ENCODE measurements at places on chromosomes 12 and 14. TPM values are rescaled to one million over a fixed set of nuclear protein-coding genes. Genes with fewer than 3 reads are reported as not detected.

The SLC41A2 gene
- 3.8 TPM for total RNA-seq

The OTOGL gene
- total RNA-seq = 0.12 TPM

The HOXC13 gene
- not detected for total RNA-seq

The NUP107 gene
- total RNA-seq = 128 TPM

The KCNH3 gene
- total RNA-seq = 0.16 TPM

The IFT81 gene
- total RNA-seq = 43.5 TPM

The ATXN2 gene
- total RNA-seq = 71.0 TPM

The NR1H4 gene
- total RNA-seq = not detected

The SALL2 gene
- 164 TPM for total RNA-seq

The SLC17A8 gene
- not detected for total RNA-seq

The GPR68 gene
- total RNA-seq = 0.14 TPM

DNA sequence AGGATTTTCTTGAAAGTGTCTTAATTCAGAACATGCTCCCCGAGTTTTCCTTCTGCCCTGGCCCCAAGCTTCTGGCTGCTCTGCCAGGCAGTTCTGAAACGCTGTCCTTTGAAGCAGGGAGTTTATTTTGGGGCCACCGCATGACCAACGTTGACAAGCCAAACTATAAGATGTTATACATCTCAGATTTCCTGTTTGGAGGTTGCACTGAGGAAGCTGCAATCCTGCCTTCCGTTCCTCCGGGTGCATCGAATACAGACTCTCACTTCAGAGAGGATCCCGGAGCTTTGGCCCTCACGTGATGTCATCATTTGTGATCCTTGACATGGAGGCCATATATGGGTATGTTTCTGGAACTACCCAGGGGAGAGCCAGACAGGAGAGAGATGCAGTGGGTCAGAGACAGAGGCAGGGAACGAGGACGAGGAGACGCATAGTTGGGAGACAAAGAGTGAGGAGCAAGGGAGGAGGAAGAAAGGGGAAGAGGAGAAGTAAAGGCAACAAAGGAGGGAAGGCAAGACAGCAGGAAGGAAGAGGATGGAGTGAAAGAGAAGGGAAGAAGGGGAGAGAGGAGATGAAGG lies at the start of gene ASB2:
ASB2 (minus strand) TSS at position 94 of the 581 bp plus-strand sequence. CDS start 12,031 bp downstream, outside the sequence.
- DNase-seq = no peak

DNA sequence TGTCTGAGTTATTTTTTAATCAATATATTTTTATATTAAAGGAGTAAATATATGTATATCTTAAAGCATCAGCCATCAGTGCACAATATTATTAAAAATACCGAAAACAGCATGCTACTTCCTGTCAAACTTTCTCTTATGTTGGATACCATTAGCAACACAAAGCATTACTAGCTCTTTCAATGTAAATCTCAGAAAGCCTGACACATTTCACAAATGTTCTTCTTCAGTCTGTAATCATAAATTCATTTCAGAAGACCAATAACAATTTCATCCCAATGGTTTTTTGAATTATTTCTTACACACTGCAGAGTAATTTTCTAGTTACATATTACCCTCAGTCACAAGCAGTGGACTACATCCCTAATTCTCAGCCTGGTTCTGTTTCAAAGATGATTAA lies 226.9 kb downstream of the LRRK2 start:
- DNase-seq = no peak

- DNase-seq = no peak
Observed at GRCh38 chr14:52918486-52918885, 32.4 kb downstream of the FERMT2 start.

DNA sequence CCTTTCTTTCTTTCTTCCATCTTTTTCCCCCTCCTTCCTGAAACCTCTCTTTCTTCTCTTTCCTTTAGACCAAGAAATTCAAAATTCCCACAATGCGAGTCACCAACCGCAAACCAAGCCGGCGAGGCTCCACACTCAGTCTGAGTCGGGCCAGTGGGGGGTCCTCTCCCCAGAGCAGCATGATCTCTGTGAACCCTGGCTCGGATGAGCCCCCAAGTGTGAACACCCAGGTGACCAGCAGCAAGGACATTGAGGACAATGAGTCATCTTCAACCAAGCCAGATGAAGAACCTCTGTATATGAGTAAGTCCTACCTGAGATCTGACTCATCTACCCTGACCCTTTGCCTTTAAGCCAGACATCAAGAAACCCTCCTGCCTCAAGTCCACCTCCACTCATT lies 88.6 kb upstream of the TMEM233 start:
- DNase-seq = no peak

- DNase-seq = no peak
Observed at GRCh38 chr14:53273671-53274072, 120.5 kb upstream of the DDHD1 start.

DNA sequence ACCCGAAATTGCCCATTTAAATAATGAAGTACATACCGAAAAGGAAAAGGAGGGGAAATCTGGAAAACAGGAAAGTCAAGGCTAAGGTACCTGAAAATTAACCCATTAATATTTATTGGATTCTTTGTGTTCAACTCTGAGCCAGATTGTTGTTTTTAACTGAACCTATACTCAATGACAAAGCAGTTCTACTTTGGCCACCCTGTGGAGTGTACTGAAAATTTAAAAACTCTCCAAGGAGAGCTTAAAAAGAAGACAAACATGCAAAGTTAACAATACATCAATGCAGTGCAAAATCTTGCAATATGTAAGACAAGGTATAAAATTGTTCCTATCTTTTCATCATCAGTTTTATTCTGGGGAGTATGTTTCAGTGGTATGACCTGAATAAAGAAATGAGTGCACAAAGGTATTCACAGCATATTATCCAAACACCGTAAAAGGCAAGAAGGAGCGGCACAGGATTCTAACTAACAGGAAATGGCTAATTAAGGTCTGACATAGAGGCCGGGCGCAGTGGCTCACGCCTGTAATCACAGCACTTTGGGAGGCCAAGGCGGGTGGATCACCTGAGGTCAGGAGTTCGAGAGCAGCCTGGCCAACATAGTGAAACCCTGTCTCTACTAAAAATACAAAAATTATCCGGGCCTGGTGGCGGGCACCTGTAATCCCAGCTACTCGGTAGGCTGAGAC lies 1.7 kb downstream of the USP44 start:
- no peak for DNase-seq

- no peak for DNase-seq
Observed at GRCh38 chr12:82874945-82875344, 188.2 kb downstream of the TMTC2 start.

DNA sequence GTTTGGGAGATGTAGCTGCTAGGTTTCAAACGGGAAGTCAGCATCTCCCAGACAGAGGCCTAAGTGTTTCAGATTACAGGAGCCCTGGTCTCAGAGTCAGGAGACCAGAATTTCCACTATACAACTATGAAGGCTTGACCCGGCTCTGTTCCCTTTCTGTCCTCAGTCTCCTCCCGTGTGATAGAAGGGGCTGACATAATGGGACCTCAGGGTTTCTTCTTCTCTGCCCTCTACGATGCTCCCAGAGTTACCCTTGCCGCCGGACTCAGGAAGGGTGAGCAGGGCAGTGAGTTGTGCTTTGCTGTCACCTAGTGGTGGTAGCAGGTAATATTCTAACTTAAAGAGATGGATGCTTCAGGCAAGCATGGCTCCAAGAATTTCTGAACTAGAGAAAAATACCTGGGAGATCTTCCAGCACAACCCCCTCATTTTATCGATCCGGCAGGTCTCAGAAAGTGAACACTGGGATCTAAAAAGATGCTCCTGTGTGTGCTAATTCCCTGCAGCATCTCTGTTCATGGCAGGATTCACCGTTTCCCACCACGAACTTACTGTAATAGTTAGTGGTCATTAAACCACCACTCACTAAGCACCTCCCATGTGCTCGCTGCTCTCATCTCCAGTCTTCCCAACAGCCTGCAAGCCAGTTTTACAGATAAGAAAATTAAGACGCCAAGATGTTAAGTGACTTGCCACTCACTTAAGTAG lies 84.4 kb downstream of the VWF start:
- peak; percentile 61 for DNase-seq

GRCh38 chr14:25753130-25753529 lies 703.2 kb upstream of the STXBP6 start:
- no peak for DNase-seq

GRCh38 chr12:67853204-67853603 lies 136.0 kb upstream of the IFNG-AS1 start:
- no peak for DNase-seq

DNA sequence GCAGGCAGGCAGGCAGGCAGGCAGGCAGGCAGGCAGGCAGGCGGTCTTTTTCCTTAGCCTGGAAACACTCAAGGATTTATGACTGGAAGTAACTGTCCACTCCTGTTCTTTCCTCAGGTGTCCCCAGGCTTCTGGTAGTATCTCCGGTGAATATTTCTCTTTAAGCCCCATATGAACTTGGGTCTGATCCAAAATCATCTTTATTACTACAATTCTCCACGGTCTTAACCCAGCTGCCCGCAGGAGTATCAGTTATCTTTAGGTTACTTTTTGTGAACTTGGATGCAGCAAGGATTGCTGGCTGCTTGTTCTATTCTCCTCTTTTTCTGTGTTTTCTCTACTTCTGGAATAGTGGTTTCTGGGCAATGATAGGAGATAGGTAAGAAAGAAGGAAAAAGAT lies 3.3 kb downstream of the CSRNP2 start:
- no peak for DNase-seq

DNA sequence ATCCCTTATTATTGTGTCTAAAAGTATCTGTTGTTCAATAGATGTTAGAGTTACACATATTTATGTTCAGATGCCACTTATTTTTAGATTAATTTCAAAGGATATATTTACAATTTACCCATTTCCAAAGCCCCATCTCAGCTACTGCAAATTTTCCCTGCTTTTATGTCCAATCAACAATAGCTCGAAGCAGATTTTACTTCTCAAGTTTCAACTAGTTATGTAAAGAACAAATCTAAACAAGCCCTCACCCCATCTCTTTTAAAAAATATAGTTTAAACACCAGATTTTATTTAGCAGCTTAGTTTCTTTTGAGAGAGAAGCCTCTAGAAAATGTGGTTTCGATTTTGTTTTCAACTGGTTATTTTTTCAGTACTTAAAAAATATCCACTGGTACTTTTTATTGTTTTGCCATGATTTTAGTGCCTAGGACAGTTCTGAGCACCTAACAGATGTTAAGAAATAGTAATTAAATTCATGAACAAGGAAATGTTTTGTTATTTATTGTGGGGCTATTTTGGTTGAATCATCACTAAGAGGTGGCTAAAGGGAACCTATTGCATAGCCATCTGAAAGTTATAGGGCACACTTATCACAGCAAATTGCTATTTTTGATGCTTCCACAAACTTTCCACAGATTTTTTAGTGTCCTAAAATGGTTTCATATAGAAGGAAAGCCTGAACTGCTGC lies 96.2 kb upstream of the BMP4 start:
- DNase-seq = no peak

GRCh38 chr14:79197516-79197915 lies 1013.8 kb downstream of the DIO2 start:
- DNase-seq = no peak

- no peak for DNase-seq
Observed at GRCh38 chr12:104055686-104056388, 5.8 kb upstream of the GLT8D2 start.

DNA sequence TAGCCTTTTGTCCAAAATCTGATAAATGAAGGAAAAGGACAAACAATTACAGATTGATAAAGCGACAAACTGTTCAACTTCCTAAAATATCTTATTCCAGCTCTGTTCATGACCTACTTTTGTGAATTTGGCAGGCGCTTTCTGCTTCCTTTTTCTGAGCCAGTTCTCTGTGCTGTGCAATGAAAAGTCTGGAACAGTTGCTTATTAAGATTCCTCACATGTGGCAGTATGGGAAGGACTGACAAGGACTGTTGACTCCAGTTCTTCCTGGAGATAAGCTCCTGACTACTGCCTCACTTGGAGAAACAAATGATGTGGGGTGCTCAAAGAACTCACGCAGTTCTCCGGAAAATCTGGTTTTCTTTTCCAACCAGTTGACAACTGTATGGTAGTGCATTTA lies 58.3 kb upstream of the ANP32D start:
- DNase-seq = no peak

GRCh38 chr12:19856389-19856788 lies 417.1 kb downstream of the AEBP2 start:
- DNase-seq = no peak

GRCh38 chr12:124391340-124392261 lies 96.7 kb downstream of the RFLNA start:
- no peak for DNase-seq

DNA sequence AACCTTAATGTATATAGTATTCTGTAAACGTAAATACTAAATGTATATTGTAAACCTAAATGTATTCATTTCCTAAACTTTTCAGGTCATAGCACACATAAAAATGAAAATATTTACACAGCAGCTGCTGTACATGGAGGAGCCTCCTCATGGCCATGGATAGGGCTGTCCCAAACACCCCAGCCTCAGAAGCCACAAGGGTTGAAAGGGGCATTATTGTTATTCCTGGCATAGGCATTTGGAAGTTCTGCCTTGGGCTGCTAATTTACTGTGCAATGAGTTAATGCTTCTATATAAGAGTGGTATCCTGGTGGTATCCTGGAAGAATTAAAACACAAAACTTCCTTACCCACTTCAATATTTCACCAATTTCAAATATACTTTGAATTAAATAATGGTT lies 159.4 kb downstream of the SLC5A8 start:
- no peak for DNase-seq

- no peak for DNase-seq
Observed at GRCh38 chr12:88388566-88389540, 191.4 kb downstream of the KITLG start.

All from neural crest cell (in vitro differentiated cells).